Fibroblast of lung (primary cell): ENCODE measurements at places on chromosomes 6 and 20.

- DNase-seq, result no peak
These were observed 202.6 kb downstream of the SOD2 start for GRCh38 chr6:159490298-159490937.

GRCh38 chr6:165245287-165245686, 64.1 kb downstream of the C6orf118 start:
- no peak for DNase-seq

DNA sequence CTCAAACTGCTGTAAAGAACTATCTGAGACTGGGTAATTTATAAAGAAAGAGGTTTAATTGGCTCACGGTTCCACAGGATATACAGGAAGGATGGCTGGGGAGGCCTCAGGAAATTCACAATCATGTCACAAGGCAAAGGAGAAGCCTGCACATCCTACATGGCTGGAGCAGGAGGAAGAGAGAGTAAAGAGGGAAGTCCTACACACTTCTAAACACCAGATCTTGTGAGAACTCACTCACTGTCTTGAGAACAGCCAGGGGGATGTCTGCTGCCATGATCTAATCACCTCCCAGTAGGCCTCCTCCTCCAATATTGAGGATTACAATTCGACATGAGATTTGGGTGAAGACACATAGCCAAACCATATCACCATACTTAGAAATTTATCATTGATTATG, 1307.0 kb upstream of the GJE1 start:
- no peak for DNase-seq

DNA sequence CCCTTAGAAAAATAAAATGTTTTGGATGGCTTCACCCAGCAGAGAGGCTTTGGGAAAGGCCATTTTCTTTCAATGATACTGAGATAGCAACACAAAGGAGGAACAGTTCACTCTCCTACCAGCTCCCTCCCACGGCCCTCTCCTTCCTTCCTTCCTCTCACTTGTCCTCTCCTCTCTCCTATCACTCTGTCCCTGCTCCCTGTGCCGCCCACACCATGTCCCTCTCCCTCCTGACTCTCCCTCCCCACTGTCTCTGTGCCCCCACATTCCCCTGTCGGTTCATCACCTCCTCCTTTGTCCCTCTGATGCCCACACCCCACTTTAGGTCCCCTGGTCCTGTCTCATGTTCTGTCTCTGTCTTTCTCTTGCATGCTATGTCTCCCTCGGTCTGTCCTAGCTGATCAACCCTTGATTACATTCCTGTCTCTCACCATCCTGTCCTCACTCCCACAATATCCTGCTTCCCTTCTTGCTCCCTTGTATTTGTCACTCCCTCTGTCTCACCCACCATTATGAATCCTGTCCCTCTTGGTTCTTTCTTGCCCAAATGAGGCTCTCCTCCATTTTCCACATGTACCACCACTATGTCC, 30.1 kb downstream of the ELMO2 start:
- no peak for DNase-seq

DNA sequence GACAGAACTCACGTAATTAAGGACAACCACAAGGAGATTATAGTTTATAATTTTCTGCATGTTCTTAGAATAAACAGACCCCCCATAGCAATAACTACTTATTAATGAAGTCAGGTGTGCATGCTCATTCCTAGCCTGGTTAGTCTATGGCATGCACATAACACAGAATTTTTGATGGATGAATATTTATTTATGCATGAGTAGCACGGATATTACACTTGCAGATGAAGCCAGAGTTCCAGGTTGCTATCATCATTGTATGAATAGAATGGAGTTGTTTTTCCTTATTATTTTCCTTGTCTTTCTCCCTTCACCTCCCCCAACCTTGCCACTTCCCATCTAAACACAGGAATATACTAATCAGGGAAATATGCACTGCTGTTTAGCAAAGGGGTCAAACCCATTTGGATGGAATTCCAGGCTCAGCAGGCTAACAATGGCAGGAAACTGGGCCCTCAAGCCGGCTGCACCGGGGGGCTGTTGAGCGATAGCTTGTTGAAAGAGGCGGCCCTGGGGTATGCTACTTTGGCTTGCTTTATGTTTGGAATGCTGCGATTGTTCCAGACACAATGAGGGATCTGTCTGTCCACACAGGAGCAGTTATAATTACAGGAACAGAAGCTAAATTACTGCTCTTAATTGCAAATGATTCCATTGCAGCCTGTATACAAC, 112.6 kb downstream of the TMEM170B start:
- peak; percentile 48 for DNase-seq

DNA sequence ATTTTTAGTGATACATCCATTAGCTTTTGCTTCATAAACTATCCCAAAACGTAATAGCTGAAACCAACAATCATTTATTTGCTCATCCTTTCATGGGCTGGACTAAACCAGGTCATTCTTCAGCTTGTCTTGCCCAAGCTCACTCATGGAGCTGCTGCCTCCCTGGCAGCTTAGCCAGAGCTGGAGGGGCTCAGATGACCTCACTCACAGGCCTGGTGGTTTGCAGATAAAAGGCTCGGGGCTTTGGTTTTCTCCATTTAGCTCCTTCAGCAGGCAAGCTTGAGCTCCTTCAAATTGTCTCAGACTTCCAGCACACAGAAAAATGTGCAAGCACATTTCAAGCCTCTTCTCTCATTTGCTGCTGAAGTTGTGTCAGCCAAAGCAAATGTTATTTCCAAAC, 139.1 kb downstream of the BTBD3 start:
- DNase-seq, result no peak
